CD4-positive, alpha-beta memory T cell (primary cell): ENCODE measurements at places on chromosomes 3 and 15. TPM values are rescaled to one million over a fixed set of nuclear protein-coding genes. Genes with fewer than 3 reads are reported as not detected.
A peak's percentile ranks its signal among the peaks of the same experiment; 100 is the strongest.

- H3K4me3 ChIP-seq = no peak overlapping the region
- H3K27me3 ChIP-seq = no peaks in the 10 kb centered on the region
- no peaks in the 10 kb centered on the region for H3K4me1 ChIP-seq
Observed at GRCh38 chr15:98803228-98804056, 155.1 kb downstream of the IGF1R start.

DNA sequence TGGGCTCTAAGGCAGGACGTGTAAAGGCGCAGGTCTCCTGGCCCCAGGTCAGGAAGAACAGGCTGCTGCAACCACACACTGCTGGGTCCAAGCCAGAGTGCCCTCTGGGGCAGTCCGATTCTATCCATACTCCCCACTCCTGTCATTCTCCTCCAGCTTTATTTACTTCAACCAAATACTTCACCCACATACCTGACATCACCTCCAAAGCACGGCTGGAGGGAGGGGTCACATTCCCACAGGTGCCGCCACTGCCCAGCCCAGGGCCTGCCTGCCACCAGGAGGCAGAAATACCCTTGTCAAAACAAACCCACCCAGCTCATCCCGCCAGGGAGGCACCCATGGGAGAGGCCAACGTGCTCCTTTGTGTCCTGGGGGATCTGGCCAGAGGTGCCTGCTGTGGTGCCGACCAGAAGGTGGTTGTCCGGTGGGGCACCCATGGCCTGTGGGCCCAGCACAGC, 100.4 kb downstream of the DAPK2 start:
- no peaks in the 10 kb centered on the region for H3K27me3 ChIP-seq
- no peak overlapping the region for H3K4me3 ChIP-seq
- no peak overlapping the region for H3K27ac ChIP-seq
- DNase-seq = no peak
- no peaks in the 10 kb centered on the region for H3K36me3 ChIP-seq
- peaks cover 8% of the 10 kb centered on the region for H3K4me1 ChIP-seq

GOLGA8R gene
- polyA plus RNA-seq = 0.06 TPM

PDZRN3 gene
- not detected for polyA plus RNA-seq

NPAP1 gene
- polyA plus RNA-seq = not detected

DNA sequence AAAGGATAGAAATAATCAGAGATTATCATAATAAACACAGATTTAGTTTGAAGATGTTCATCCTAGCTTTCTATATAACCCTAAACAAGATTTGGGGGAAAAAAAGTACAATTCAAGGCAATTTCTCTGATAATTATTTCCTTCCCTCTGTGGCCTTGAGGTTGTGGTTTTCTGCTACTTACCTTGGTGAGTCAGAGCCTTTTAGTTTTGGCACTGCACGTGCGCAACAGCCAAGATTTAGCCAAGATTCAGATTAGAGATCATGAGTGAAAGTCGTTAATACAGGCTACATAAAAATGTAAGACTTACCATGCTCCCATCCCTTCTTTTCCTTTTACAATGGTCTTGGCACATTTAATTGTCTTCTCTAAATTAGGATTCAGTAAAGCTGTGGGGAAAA, 6.7 kb downstream of the LYZL4 start:
- no peak overlapping the region for H3K27ac ChIP-seq
- no peak for DNase-seq
- H3K36me3 ChIP-seq = no peaks in the 10 kb centered on the region
- H3K27me3 ChIP-seq = no peaks in the 10 kb centered on the region
- no peaks in the 10 kb centered on the region for H3K4me1 ChIP-seq

GRCh38 chr3:42117175-42118008, 26.2 kb downstream of the TRAK1 start:
- no peaks in the 10 kb centered on the region for H3K4me1 ChIP-seq
- DNase-seq = no peak
- no peak overlapping the region for H3K4me3 ChIP-seq
- H3K27me3 ChIP-seq = no peaks in the 10 kb centered on the region
- H3K27ac ChIP-seq = no peak overlapping the region
- no peaks in the 10 kb centered on the region for H3K36me3 ChIP-seq

RTP4 gene
- 13.5 TPM for polyA plus RNA-seq

- no peak overlapping the region for H3K27ac ChIP-seq
- no peaks in the 10 kb centered on the region for H3K27me3 ChIP-seq
- no peak for DNase-seq
- H3K4me3 ChIP-seq = no peak overlapping the region
Observed at GRCh38 chr15:79932447-79932846, 35.6 kb upstream of the MTHFS start.

TBC1D5 gene
- polyA plus RNA-seq = 40.1 TPM

GRCh38 chr15:100572362-100572983, 29.5 kb downstream of the LINS1 start:
- peaks cover 17% of the 10 kb centered on the region for H3K36me3 ChIP-seq
- H3K4me1 ChIP-seq = peaks cover 31% of the 10 kb centered on the region
- H3K4me3 ChIP-seq = no peak overlapping the region
- no peaks in the 10 kb centered on the region for H3K27me3 ChIP-seq
- peak overlapping the region; percentile 37 for H3K27ac ChIP-seq

- H3K4me3 ChIP-seq = no peak overlapping the region
- H3K27ac ChIP-seq = no peak overlapping the region
- H3K36me3 ChIP-seq = no peaks in the 10 kb centered on the region
Observed at GRCh38 chr15:26242565-26243071, 379.5 kb upstream of the ATP10A start.

- peaks cover 7% of the 10 kb centered on the region for H3K4me1 ChIP-seq
- no peak overlapping the region for H3K4me3 ChIP-seq
- no peak overlapping the region for H3K27ac ChIP-seq
- H3K36me3 ChIP-seq = no peaks in the 10 kb centered on the region
- no peaks in the 10 kb centered on the region for H3K27me3 ChIP-seq
Observed at GRCh38 chr15:40344217-40344616, 3.5 kb upstream of the CCDC9B start.

- no peak overlapping the region for H3K4me3 ChIP-seq
- DNase-seq = no peak
- H3K4me1 ChIP-seq = no peaks in the 10 kb centered on the region
Observed at GRCh38 chr3:114884213-114884923, 262.7 kb downstream of the ZBTB20 start.

DNA sequence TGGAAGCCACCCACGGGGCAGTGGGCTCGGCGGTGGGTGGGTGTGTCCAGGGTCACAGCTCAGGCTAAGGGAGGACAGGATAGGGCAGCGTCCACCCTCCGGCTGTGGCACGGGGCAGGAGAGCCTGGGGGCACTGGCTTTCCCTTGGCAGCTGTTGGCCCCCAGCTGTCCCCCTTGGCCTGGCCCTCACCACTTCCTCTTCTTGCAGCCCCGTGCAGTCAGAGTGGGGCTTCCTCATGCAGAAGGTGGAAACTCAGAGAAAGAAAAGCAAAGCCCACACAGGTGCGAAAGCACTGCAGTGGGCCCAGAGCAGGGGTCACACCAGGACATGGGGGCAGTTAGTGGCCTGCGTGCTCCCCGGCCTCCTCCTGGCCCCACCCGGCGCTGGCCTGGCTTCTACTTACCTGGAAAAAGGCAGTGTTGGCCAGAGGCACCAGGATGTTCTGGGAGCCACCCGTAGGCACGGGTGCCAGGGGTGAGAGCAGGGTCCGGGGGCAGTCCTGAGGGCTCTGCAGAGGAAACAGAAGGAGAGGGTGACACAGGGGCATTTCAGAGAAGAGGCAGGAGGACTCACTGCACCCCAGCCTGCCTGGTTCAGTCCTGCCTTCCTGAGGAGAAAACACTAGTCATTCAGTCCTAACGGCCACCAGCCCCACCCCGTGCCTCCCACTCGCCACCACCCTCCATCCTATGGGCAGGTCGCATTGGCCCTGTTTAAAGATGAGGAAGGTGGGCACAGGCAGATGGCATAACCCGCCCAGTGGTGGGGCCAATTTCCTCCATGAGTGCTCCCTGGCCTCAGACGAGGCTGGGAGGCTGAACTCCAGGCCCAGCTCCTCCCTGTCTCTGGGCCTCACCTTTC, 28.3 kb downstream of the PLXND1 start:
- peaks cover 54% of the 10 kb centered on the region for H3K4me1 ChIP-seq
- H3K4me3 ChIP-seq = no peak overlapping the region
- DNase-seq = no peak
- no peaks in the 10 kb centered on the region for H3K36me3 ChIP-seq
- H3K27ac ChIP-seq = peak overlapping the region; percentile 28

GABRR3 gene
- 0.03 TPM for polyA plus RNA-seq

DNA sequence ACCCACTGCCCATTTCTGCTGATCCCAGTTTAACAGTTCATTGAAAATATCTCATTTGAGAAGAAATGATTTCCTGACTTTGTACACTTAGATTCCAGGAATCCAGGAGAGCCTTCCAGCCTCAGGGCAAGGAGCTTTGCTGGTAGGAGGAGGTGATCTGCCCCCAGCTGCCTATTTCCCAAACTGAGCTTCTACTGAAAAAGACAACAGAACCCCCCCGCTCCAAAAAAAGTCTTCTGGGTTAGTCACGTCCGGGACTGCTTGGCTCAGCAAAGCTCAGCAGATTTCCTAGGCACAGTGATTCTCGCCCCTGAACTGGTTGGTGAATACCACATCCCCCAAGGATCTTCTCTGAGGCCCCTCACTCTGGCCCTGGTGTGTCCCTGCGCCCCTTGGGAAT, 13.1 kb downstream of the SLC6A6 start:
- H3K27me3 ChIP-seq = no peaks in the 10 kb centered on the region
- H3K27ac ChIP-seq = no peak overlapping the region
- H3K36me3 ChIP-seq = peaks cover 21% of the 10 kb centered on the region
- DNase-seq = no peak
- H3K4me3 ChIP-seq = no peak overlapping the region
- peaks cover 6% of the 10 kb centered on the region for H3K4me1 ChIP-seq

DNA sequence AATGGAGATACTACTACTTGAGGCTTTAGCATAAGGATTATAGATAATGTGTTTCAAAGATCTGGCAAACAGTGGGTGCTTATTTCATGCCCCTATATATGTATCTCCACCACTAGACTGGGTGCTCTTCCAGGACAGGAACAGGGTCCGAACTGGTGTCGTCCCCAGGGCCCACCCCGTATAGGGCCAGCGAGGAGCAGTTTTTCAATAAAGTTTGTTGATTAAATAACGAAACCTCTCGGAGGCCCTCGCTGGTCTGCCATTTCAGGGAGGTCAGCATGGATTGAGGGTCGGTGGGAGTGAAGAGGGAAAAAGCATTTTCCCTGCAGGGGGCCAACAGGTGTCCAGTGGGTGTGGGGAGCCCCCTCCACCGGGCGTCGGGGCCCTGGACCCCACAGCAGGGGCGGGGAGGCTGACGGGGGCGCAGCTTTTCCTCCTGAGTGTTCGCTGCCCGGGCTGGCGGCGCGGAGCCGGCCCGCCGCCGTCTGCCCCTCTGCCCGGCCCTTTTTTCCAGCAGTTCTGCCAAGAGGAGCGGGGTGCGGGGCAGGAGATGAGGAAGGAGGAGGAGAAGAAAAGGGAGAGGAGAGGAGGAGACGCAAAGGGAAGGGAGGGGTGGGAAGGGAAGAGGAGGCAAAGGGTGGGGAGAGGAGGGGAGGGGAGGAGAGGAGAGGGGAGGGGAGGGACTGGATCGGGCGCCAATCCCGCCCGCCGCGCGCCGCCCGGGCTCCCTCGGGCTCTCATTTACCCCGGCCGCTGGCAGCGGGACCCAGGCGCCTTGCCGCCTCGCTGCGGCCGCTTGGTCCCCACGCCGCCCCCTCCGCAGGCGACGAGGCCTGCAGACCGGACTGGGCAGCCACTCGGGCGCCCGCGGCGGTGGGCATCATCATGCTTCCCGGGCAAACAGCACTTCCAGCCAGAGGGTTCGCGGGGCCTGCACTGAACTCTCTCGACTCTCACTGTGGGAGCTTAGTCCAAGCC, 66.3 kb downstream of the ISG20 start:
- H3K4me1 ChIP-seq = peaks cover 7% of the 10 kb centered on the region
- H3K27ac ChIP-seq = no peak overlapping the region
- no peaks in the 10 kb centered on the region for H3K36me3 ChIP-seq
- DNase-seq = no peak
- no peak overlapping the region for H3K4me3 ChIP-seq
- H3K27me3 ChIP-seq = peaks cover 16% of the 10 kb centered on the region

CAMK2N2 gene
- polyA plus RNA-seq = not detected

CLSTN2 gene
- polyA plus RNA-seq = not detected

GOLGA8K gene
- not detected for polyA plus RNA-seq

- H3K27ac ChIP-seq = no peak within 1 kb of the TSS
- no peaks in the 10 kb centered on the region for H3K36me3 ChIP-seq
- DNase-seq = no peak
- no peak within 1 kb of the TSS for H3K4me3 ChIP-seq
- peaks cover 8% of the 10 kb centered on the region for H3K27me3 ChIP-seq
Observed at GRCh38 chr15:89912674-89913396, at the start of gene ARPIN. Gene ARPIN, minus strand, starts transcription at chr15:89912952. Its CDS starts 117 bp downstream, at chr15:89912835.

DNA sequence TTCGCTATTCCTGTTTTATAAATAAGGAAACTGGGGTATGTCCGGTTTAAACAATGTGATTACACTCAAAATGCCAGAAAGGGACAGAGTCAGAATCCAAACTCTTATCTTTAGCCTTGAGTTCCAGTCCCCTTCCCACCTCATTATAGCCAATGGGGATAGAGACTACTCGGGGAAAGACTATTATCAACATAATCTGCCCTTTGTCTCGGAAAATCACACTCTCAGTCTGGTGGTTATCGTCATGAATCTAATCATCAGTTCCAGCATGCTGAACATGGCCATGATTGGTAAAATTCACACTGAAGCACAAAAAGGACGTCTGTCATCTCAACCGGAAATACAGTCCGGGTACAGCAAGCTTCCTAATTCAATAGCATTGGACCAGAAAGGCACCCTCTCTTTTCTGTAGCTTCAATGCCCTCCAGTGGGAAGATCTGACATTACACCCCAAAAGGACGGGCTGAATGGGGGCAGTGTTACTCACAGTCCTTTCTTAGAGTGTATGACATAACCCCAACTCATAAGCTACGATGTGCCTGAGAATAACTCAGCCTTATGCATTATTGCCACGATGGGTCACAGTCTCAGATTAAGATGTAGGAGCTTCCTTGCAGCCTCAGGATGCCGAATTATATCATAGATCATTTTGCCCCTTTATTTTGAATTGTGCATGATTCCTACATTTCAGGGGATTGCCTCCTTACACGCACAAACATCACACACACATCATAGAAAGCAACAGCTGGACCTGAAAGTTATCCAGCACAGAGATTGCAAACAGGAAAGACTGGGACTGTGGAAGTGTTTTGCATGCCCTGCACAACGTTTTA, 390.4 kb upstream of the LMCD1 start:
- H3K27me3 ChIP-seq = no peaks in the 10 kb centered on the region
- peak; percentile 59 for DNase-seq
- H3K36me3 ChIP-seq = no peaks in the 10 kb centered on the region
- H3K4me3 ChIP-seq = no peak overlapping the region

DNA sequence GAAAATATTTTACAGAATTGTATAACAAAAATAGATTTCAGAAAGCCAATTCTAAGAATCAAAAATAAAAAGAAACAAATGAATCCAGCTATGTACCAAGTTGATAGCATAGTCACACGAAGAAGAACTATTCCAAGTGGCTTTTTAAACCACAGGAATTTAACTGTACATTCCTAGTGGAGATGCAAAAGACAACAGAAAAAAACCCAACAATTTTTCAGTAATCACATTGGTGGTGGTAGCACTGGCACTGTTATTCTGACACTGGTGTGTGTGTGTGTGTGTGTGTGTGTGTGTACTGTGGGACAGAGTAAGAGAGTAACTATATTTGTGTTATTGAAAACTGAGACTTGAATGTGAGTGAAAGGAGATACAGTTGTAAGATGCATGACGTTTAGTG, 9.1 kb downstream of the BFSP2 start:
- H3K36me3 ChIP-seq = no peaks in the 10 kb centered on the region
- no peak overlapping the region for H3K4me3 ChIP-seq
- DNase-seq = no peak
- no peaks in the 10 kb centered on the region for H3K27me3 ChIP-seq
- no peak overlapping the region for H3K27ac ChIP-seq
